Stimulated activated CD4-positive, alpha-beta T cell treated with anti-CD3 and anti-CD28 coated beads, Interleukin-2, amount 100 ng/mL, for 24 hours (primary cell): ENCODE measurements at places on chromosomes 1 and 21.
A peak's percentile ranks its signal among the peaks of the same experiment; 100 is the strongest.

- DNase-seq = no peak
Measured at GRCh38 chr1:110897681-110898080, 24.7 kb downstream of the CD53 start.

- DNase-seq = no peak
Measured at GRCh38 chr21:30747159-30747558, at the start of gene KRTAP21-2. TSS of gene KRTAP21-2 (minus strand) at chr21:30747259. CDS start at chr21:30747202, 57 bp downstream.

- peak; percentile 1 for DNase-seq
Measured at GRCh38 chr1:81801651-81802456, 1.1 kb downstream of the ADGRL2 start.

DNA sequence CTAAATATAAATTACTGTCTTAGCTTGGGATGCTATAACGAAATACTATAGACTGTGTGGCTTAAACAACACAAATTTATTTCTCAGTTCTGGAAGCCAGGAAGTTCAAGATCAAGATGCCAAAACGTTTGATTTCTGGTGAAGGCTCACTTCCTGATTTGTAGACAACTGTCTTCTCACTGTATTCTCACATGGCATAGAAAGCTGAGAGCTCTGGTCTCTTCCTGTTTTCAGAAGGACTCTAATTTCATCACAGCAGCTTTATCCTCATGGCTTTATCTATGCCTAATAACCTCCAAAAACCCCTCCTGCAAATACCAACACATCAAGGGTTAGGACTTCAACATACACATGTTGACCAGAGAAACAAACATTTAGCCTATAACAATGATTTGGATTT lies 1795.5 kb downstream of the MRPL39 start:
- no peak for DNase-seq
